ENCODE measurements at places on chromosomes 13 and 19.

- DNase-seq = no peak
These were observed 3.9 kb downstream of the TMEM147 start for GRCh38 chr19:35549174-35549788.

GRCh38 chr13:112003396-112003795, 63.6 kb upstream of the SOX1 start:
- DNase-seq = no peak

- DNase-seq = no peak
These were observed 102.6 kb downstream of the LRCH1 start for GRCh38 chr13:46655377-46656180.

DNA sequence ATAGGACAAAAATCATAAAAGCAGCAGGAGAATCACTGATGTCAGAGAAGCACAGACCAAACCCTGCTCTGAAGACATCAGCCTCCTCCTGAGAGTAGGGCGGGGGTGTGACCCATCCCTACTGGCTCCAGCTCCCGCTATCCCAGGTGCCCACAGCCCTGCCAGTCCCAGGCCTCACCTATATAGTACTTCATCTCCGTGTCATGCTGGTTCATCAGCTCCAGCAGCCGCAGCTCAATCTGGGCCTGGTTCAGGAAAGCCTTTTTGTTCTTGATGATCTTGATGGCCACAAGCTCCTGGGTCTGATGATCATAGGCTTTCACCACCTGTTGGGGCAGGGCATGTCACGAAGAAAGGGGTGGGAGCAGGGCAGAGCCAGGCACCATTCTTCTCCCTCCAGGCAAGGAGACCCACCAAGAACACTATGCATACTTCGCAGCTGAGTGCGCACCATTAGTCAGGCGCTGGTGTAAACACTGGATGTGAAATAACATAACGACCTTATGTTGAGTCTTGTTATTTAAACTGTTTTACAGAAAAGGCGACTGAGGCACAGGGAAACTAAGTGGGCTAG, 4.2 kb downstream of the DYRK1B start:
- no peak for DNase-seq

- no peak for DNase-seq
These were observed 10.1 kb downstream of the C19orf38 start for GRCh38 chr19:10858204-10858828.

DNA sequence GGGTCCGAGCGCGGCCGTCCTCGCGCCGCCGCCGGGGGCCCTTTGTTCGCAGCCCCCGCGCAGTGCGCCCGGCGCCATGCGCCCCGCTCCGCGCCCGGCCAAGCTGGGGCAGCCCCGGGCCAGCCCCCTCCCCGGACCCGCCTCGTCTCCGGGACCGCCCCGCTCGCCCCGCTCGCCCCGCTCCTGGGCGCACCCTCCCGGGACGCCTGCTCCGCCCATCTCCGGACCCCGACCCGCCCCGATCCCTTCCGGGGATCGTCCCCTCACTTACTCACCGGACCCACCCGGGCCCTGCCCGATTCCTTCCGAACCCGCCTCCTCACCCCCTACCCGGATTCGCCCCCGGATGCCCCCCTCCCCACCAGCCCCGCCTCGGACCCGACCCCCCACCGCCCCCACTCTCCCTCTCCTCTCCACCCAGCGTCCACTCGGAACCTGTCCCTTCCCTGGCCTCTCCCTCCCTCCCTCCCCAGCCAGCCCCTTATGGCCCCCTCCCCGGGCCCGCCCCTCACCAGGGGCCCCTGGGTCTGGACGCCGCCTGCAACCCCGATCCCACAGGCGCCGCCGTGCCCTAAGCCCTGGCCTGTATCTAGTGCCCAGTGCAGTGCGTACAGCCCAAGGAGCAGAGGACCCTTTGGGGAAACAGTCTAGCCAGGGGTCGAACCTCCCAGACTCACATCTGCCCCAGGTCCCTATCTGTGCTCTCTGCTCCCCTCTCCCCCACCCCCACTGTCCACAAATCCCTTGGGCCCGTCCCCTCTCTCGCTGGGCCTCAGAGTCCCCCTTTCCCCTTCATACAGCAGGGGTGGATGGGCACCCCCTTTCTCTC, at the start of gene CPAMD8:
CPAMD8 (minus strand) TSS at position 105 of the 829 bp plus-strand sequence. CDS start 168 bp downstream, outside the sequence.
- no peak for DNase-seq

GRCh38 chr13:67147342-67148133, 82.6 kb downstream of the PCDH9 start:
- DNase-seq = peak; percentile 2

GRCh38 chr19:12047868-12048267, 4.9 kb downstream of the ZNF878 start:
- no peak for DNase-seq

All from GM04503 (cell line).